ENCODE measurements at places on chromosomes 2 and 18.

- DNase-seq: no peak
These were observed 103.2 kb upstream of the HS6ST1 start for GRCh38 chr2:128421861-128422311.

DNA sequence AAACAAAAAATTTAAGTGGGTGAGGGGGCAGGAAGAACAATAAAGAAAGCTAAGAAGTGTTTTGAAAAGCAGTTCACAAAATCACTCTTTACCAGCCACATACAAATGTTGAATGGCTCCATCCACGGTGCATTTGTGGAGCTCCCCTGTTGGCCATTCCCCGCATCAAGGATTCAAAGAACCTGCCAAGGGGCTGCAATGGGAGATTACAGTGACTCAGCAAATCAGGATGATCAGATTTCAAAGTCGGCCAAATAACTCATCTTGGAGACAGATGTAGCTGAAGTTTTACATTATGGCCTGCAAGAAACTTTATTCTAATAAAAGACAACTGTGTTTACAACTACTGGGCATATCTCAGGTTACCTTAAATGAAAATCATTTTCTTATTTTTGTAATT, 26.9 kb downstream of the COL4A3 start:
- DNase-seq: no peak

DNA sequence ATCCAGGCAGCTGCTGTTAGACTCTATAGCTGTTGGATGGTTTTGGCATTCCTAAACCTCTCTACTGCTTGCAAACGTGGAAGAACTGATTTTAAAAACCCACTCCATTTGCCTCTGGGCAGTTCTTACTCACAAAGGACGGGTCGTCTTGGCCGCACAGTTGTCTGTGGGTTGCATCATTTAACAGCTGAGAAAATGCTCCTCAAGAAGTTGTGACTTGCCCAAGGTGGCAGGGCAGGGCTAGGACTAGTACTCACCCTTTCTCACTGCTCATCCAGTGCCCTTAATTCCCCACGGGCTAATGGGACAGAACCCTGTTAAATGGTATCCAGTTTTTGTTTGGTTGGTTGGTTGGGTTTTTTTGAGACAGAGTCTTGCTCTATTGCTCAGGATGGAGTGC, 997 bp upstream of the DRC1 start:
- DNase-seq: no peak

GRCh38 chr2:109046925-109047508, 58.0 kb upstream of the EDAR start:
- DNase-seq: no peak

GRCh38 chr2:150517951-150518680, 30.6 kb upstream of the RND3 start:
- DNase-seq: no peak

Measured in NCI-H1417 treated with DMSO at 0.1 percent for 48 hours (cell line).